Effector memory CD8-positive, alpha-beta T cell (primary cell): ENCODE measurements at places on chromosomes 11 and 22.

DNA sequence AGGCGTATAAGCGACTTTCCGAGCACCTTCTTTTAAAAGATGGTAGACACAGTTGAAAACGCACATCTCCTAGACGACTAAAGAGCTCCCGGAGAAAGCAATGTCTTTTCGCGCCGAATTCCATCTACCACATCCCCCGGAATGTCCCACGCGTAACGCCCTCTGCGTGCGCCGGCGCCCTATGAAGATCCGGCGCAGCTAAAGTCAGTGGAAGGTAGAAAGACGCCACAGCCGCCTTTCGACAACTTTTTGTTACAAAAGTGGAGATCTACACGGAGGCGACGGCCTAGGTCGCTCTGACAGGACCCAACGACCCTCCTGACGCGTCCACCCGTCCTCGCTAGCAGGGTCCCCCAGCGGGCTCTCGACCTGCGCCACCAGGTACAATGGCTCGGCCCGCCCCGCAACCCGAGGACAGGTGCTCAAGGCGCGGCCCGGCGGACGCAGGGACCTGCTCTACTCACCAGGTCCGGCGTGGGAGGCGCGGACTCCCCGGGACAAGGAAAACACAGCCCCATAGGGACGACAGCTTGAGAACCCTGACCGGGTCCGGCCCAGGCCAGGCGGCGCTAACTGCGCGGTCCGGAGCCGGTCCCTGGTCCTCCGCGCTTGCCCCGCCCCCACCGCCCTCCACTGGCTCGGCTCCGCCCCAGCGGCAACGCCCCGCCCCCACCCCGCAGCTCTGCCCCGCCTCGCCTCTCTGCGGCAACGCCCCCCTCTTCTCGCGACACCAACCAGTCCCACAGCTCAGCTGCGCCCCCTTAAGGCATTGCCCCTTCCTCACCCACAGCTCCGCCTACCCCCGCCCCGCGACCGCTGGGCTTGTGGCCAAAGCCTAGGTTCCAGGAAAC, at the start of gene SVIP:
TSS of gene SVIP (minus strand) at position 571 of the 851 bp plus-strand sequence. CDS start at position 518, 53 bp downstream.
- peaks cover 24% of the 10 kb centered on the region for H3K36me3 ChIP-seq
- H3K27ac ChIP-seq = peak within 1 kb of the TSS; percentile 86
- no peaks in the 10 kb centered on the region for H3K27me3 ChIP-seq
- H3K4me3 ChIP-seq = peak within 1 kb of the TSS; percentile 94
- H3K4me1 ChIP-seq = peaks cover 10% of the 10 kb centered on the region

DNA sequence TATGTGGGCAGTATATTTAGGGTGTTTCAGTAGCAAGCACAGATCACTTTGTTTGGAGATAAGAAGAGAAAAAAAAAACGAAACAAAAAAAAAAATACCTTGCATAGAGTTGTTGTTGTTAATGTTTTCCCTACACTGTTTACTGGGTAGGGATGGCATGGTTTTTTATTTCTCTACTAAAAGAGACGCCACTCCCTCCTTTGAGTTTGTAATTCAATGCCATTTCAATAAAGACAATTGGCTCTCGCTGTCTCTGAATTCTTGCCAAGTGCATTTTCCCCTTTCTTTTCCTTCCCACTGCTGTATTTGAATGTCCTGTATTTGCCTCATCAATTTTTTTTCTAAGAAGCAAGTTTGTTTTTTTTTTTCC, 213.9 kb upstream of the UBASH3B start:
- peaks cover 6% of the 10 kb centered on the region for H3K4me1 ChIP-seq
- no peak overlapping the region for H3K27ac ChIP-seq
- DNase-seq = no peak
- H3K27me3 ChIP-seq = peaks cover 23% of the 10 kb centered on the region

DNA sequence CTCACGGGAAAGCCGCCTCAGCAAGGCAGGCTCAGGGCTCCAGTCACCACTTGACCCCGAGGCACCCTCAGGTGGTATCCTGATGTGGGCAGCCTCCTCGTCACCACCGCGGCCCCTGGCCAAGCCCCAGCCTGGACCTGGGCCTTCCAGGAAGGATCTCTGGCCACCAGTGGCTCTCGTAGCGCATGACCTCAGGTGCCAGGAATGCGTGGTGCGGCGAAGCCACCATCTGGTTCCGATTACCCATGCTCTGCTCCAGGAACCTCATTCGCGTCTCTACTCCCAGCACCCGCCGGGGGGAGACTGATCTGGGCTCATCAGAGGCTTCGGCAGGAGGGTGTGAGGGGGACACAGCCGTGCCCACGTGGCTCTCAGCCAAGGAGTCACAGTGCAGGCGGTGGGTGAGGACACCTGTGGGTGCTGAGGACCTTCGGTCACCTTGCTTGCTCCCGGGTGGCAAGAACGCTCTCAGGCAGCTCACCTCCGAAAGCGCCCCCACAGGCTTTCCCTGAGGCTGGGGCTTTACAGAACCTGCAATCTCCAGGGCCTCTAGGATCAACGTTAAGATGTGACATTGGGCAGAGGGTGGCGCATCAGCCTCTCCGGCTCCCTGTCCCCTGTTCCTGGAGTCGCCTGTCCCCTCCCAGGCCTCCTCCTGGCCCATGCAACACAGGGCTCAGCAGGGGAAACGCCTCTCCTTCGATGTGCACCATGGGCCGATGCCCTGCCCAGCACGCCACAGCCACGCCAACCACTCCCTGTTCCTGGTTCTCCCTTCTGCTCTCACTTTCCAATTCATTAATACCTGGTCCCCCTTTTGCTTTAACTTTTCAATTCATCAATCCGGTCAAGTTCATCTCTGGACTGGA, 39.0 kb downstream of the TBX1 start:
- H3K4me3 ChIP-seq = no peak overlapping the region
- no peaks in the 10 kb centered on the region for H3K27me3 ChIP-seq
- H3K27ac ChIP-seq = no peak overlapping the region
- H3K4me1 ChIP-seq = peaks cover 1% of the 10 kb centered on the region
- peaks cover 18% of the 10 kb centered on the region for H3K36me3 ChIP-seq

DNA sequence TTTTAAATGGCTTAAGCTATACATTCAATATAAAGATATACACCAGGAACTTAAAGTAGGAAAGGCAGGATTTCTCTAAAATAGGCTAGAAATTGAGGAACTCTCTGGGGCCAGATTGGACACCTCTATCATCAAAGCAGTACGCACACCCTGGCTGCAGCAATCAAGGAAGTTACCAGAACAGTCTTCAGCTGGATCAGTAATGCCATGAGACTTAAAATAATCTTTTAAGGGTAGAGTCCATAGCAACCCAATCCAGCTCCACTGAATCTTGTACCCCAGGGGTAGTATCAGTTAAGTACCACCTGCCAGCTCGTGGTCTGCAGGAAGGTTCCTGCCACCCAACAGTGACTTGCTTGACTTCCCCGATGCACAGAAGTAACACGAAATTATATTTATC, 3.0 kb downstream of the RDX start:
- DNase-seq = no peak
- peaks cover 17% of the 10 kb centered on the region for H3K36me3 ChIP-seq
- H3K27ac ChIP-seq = no peak overlapping the region
- peaks cover 33% of the 10 kb centered on the region for H3K4me1 ChIP-seq
- no peaks in the 10 kb centered on the region for H3K27me3 ChIP-seq

DNA sequence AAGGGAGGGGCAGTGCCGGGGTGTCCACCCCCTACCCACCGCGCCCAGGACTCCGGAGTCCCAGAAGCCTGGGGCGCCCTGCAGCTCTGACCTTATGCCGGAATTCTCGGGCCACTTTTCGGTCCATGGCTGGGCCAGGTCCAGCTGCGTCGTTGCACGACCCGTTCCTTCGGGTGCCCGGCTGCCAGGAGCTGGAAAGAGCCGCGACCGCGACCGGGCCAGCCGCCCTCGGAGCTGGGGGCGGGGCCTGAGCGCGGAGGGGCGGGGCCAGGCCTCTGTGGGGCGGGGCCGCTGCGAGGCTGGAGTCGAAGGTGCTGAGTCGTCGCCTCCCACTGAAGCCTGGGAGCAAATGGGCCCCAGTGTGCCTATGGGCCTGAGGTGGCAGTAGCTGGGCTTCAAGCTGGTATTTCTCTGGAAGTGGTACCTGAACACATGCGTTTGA, at the start of gene USH1C:
TSS of gene USH1C (minus strand) at position 236 of the 442 bp plus-strand sequence. CDS start at position 127, 109 bp downstream.
- H3K4me1 ChIP-seq = peaks cover 3% of the 10 kb centered on the region
- H3K36me3 ChIP-seq = no peaks in the 10 kb centered on the region
- DNase-seq = no peak
- no peak within 1 kb of the TSS for H3K4me3 ChIP-seq
- peaks cover 75% of the 10 kb centered on the region for H3K27me3 ChIP-seq
- no peak within 1 kb of the TSS for H3K27ac ChIP-seq
